Nucleus accumbens (tissue), 56 donors: ENCODE measurements at places on chromosomes 4 and X.

DNA sequence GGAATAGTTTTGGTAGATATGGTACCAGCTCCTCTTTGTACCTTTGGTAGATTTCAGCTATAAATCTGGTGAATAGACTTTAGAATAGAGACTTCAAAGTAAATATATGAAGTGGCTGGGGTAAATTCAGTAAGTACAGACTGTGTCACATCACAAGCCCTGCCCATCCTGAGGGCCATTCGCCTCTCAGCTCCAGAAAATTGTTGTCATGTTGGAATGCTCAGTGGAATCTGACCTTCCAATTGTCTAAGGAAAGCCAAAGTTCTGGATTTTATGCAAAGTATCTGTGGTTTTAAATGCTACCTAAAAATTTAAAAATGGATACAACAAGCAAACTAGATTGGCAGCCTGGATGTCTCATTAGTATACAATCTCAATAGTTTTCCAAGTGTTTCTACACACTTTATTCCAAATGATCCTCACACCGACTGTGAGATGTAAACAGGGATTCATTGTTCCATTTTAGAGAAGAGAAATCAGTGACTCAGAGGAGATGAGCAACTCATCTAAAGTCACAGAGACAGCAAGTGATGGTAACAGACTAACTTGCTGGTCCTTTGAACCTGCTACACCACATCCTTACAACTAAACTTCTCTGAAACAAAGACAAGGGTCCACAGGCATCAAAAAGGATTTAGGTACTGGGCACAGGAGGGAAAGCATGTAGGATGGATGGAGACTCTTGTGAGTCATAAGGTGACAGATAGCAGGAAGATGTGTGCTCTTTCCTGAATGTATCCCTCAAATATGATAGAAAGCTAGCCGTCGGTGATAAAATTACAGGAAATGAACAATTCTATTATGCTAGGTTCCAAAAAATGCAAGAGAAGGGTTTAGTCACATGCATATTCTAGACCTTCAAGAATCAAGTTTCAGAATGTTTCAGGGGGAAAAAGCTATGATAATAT, 127.3 kb downstream of the ATP10D start:
- no peak for DNase-seq

GRCh38 chrX:106144755-106145639, 23.1 kb upstream of the PWWP3B start:
- DNase-seq = no peak

- DNase-seq = no peak
Observed at GRCh38 chr4:168610911-168611530, 114.2 kb downstream of the PALLD start.

GRCh38 chr4:40121515-40121914, 64.9 kb downstream of the N4BP2 start:
- DNase-seq = no peak

DNA sequence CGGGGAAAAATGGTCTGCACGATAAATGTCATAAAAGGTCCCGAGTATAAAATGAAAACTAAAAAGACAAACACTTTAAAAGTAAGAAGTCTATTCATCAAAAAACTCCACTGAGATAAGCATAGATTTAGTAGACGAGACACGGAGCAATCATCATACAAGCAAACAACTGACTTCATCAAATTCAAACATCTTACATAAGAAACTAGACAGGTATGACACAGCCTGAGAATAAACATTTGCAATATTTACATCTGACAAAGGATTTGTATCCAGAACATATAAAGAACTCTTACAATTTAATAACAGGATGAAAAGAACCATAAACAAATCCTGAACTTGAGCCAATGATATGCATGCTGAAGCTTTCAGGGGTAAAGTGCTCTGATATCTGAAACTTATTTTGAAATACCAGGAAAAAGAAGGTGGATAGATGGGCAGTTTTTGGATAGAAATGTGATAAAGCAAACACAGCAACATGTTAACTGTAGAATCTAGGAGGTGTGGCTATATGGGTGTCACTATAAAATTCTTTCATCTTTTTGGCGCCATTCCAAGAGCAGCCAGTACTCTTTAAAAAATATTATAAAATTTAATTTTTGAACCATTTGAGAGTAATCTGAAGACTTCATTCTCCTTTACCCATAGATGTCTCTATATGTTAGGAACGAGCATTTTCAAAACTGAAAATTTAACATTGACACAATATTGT, 12.0 kb downstream of the MPP1 start:
- no peak for DNase-seq

GRCh38 chr4:71453531-71453930, 114.7 kb downstream of the SLC4A4 start:
- no peak for DNase-seq

DNA sequence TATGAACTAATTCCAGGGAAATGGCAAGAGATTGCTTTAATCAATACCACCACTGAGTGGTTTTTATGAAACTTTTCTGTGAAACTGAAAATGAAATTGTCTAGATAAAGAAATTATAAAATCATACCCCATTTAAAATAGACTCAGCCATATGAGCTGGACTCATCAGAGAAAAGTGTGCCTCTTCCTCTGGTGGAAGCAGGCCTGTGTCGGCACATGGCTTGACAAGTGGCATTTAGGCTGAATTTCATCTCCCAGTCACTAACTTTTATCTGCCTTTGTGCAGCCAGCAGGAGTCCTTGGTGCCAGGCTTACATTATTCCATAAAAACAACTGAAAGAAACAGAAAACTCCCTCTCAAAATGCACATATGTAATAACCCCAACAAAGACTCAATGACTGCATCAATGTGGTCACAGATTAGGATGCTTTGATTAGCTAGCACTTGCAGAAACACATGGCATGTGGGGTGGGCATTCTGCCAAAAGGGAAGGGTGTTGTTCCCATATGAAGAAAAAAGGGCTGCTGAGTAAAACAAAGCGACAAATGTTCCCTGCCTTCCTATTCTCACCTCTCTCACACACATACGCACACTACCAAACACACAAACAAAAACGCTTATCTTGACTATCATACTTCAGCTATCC, 232.3 kb downstream of the PABPC4L start:
- DNase-seq = no peak

GRCh38 chr4:94536049-94536448, 84.3 kb downstream of the PDLIM5 start:
- no peak for DNase-seq

GRCh38 chr4:35604724-35605123, 639.6 kb downstream of the ARAP2 start:
- no peak for DNase-seq

DNA sequence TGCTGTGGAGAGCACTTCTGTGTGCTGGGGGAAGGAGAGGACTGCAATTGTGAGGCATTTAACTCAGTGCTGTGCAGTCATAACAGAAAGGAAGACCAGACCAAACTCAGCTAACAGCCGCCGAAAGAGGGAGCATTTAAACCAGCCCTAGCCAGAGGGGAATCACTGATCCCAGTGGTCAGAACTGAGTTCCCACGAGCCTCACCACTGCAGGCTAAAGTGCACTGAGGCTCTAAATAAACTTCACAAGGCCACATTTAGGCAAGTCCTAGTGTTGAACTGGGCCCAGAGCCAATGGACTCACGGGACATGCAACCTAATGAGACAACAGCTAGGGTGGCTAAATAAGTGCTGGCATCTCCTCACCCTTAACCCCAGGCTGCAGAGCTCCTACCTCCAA, 20.4 kb downstream of the IQCM start:
- DNase-seq = no peak

DNA sequence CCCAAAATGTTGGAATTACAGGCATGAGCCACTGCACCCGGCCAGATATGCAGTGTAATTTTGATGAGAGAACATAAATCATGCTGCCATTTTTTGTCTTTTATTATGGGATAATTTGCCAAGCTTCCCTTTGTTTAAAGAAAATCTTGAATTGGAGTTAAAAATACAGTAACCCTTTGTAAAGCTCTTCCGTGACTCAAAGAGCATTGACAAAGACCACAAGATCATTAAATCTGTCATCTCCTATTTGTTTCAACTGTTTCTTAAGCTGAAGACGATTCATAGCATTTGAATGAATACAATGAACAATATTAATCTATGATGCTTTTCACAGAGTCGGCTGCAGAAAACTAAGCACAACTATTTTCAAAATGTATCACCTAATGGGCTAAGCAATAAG, 132.6 kb downstream of the ANAPC4 start:
- no peak for DNase-seq

- DNase-seq = no peak
Observed at GRCh38 chr4:2390146-2390545, 28.3 kb downstream of the ZFYVE28 start.
